ENCODE measurements at places on chromosomes 13 and 19.
A peak's percentile ranks its signal among the peaks of the same experiment; 100 is the strongest.

DNA sequence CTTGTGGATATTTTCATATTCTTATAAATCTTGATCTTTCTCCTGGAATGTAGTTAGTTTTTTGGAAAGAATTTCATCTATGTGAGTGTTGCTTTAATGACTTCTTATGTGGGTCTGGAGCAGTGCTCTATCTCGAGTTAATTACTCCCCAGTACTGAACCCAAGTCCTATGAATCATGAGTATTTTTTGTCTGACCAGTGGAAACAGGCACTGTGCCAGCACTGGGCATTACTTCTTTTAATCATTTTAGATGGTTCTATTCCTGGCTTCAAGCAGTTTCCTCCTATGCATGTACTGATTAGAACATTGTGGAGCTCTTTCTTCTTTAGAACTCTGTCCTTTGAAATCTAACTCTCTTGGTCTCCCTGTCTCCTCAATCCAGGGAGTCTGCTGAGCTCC is 466.3 kb downstream of the PCDH17 start:
- no peak for DNase-seq

- DNase-seq: no peak
These were observed 29.2 kb downstream of the PHF11 start for GRCh38 chr13:49524740-49525501.

DNA sequence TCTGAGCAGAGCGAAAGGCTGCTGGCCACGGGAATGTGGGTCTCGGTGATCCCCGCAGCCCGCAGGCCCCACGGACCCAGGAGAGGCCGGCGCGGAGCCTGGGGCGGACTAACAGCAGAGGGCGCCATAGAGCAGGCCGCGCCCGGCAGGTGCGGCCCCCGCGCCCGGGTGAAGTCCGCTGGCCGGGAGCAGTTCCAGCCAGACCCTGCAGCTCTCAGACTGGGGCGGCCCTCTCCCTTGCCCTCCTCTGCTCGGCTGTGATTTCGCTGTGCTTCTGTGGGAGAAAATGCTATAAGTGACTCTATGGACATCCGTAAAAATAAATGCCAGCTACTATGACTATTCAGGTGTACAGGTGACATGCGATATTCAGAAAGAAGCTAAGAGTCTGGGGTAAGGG is 37.7 kb downstream of the GSX1 start:
- DNase-seq: peak; percentile 79

DNA sequence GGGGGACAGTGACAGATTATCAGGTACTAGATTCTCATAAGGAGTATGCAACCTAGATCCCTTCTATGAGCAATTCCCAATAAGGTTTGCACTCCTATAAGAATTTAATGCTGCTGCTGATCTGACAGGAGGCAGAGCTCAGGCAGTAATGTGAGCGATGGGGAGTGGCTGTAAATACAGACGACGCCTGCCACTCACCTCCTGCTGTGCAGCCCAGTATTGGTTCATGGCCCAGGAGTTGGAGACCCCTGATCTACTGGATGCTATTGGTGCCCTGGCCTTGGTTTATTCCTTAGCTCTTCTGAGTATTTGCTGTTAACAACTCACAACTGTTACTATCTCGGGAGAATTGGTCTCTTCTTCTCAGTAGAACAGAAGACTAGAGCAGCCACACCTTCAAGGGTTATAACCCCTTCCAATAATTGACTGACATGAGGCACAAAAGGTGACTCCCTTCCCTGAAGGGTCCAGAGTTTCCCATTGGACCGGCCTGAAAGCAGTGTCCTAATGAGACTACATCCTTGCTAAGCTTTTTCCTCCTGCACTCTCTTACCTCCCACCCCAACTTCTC is 35.0 kb upstream of the RBM26 start:
- no peak for DNase-seq

DNA sequence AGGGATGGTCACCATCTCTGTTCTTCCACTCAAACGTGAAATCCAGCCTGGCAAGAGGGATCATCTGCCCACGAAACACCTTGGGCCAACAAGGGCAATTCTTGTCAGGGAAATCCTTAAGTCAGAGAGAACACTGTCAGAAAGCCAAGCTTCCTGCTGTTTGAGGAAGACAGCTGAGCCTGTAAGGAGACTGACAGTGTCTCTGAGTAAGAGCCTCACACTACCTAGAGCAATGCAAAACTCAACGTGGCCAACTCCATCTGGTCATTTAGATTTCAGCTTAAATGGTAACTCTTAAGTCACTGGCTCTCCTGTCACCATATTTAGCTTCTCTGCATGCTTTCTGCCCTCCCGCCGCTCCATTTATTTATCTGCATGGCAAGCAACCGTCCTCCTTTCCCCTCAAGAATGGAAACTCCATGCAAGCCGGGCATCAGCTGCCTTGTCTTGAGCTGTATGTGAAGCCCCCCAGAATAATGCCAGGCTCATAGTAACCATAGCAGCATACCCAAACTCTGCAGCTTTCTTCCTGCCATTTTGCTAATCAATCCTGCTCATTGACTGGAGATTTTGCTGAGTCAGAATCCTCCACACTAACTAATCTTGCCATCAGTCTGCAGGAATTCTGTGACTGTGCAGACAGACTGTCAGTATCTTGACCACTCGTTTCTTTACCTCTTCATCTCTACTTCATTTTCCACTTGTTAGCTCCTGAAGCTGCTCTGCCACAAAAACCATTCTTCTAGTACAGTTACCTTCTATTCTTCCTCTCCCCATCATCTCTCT is 159.8 kb downstream of the IRS2 start:
- DNase-seq: no peak

GRCh38 chr19:28705008-28705407 is 507.9 kb downstream of the UQCRFS1 start:
- no peak for DNase-seq

GRCh38 chr19:17294051-17294891 is 9.0 kb downstream of the ABHD8 start:
- DNase-seq: no peak

DNA sequence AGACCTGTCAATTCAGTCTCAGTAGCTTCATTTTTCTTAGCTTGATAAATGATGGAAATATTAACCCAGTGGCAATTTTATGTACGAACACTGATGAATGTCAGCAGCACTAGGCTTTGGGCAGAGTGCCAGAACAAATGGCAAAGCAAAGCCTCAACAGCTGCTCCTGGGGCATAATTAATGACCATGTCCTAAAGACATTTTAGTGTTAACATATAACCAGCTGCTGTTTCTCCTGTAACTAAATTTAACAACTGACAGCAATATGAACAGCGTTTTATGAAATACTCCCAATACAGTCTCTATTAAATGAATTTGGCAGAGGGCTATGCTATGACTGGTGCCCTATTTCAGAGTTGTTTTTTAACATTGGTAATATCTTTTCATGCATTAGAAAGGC is 47.1 kb downstream of the ZNF568 start:
- DNase-seq: no peak

GRCh38 chr13:50187352-50188029 is 172.2 kb downstream of the KCNRG start:
- DNase-seq: no peak

DNA sequence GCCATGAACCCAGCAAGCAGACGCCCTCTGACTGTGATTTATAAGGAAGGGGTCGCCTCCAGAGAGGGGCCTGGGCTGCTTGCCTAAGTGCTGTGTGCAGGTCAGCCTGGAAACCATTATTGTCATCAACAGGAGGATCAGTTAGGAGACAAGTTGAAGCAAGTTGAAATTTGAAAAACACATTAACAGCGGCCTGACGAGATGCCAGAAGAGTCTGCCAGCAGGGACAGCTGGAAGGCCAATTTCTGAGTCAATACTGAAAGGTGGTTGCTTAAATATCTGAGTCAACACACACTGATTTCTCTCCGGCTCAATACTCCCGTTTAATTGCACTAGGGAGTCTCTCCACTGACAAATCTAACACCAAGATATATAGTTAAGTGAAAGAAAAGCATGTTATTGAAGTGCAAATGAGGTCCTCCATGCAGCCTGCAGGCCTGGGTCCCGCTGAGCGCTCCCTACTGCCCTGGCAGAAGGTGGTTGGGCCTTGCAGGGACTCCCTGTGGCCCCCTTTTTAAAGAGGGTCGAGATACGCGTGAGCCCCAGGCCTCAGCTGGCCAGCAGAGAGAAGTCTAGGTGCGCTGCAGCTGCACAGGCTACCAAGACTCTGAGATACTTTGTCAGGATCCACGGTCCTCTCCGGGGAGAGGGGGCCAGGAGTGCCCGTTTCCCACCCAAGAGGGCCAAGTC is 91.1 kb downstream of the RNASEH2B start:
- DNase-seq: no peak

Data from type B pancreatic cell (in vitro differentiated cells).